ENCODE measurements at places on chromosomes 6 and 20. TPM values are rescaled to one million over a fixed set of nuclear protein-coding genes. Genes with fewer than 3 reads are reported as not detected.

- DNase-seq, result no peak
Measured at GRCh38 chr6:161882196-161882765, 608.4 kb upstream of the AGPAT4 start.

DNA sequence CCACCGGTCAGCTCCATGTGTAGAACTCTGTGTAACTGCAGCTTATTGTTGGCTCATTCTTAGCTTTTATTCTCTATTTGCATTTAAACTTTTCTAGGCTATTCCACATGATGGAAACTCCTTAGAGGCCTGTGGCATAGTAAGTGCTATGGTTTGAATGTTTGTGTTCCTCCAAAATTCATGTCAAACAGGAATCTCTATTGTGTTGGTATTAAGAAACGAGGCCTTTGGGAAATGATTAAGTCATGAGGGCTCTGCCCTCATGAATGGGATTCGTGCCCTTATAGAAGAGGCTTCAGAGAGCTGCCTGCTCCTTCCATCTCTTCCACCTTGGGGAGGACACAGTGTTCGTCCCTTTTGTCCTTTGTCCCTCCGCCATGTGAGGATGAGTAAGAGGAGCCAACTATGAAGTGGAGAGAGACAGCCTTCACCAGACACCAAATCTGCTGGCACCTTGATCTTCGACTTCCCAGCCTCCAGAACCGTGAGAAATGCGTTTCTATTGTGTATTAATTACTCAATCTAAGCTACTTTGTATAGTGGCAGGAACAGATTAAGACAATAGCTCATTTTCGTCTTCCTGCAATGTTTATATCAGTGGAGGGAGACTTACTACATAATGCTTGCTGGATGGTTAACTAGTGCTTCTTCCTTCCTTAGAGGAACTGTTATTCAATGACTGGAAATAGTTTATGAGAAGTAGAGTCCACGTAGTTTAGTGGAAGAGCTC lies 361.1 kb downstream of the FARS2 start:
- no peak for DNase-seq

DNA sequence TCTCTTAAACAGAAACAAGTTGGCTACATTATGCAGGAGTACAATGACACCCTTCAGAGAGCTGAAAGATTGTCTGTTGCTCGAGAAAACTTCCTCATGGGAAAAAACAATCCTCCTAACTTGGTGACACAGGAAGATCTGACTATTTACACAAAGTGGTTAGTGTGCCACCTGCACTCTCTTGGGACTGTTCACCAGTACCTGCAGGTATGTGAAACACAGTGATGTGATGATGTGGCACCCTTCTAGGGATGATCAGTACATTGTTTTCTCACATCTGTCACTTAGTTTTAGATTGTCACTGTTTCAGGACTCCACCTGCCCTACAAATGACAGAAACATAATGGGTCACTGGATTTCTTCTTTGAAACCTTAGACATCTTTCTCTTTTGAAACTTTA lies 101.8 kb downstream of the CEP57L1 start:
- DNase-seq, result no peak

- no peak for DNase-seq
Measured at GRCh38 chr6:38637756-38638155, 2.0 kb downstream of the BTBD9 start.

- no peak for DNase-seq
Measured at GRCh38 chr6:95175927-95176675, 401.2 kb upstream of the MANEA start.

- no peak for DNase-seq
Measured at GRCh38 chr6:26280407-26280806, 84.6 kb upstream of the BTN3A2 start.

The SLC22A7 gene
- not detected for total RNA-seq

The POU5F1 gene
- not detected for total RNA-seq

The TMC2 gene
- total RNA-seq, result 0.14 TPM

All from posterior vena cava (tissue), 2 donors.